ENCODE measurements at places on chromosomes 16 and 17. TPM values are rescaled to one million over a fixed set of nuclear protein-coding genes. Genes with fewer than 3 reads are reported as not detected.

Gene CD300H
- not detected for total RNA-seq

Gene FAM171A2
- 3.4 TPM for total RNA-seq

Gene CIAO2B
- 154 TPM for total RNA-seq

Gene EFCAB3
- total RNA-seq, result not detected

Gene ZFPM1
- 4.4 TPM for total RNA-seq

Gene AATK
- total RNA-seq, result not detected

Gene FOXL1
- 1.1 TPM for total RNA-seq

Gene XAF1
- total RNA-seq, result 41.4 TPM

Gene ACSM2A
- total RNA-seq, result not detected

Gene IL17C
- total RNA-seq, result not detected

Gene KRT25
- total RNA-seq, result not detected

Gene ZC3H7A
- total RNA-seq, result 58.9 TPM

Measured in placental pericyte (primary cell).